ENCODE measurements at places on chromosomes 5 and 9. TPM values are rescaled to one million over a fixed set of nuclear protein-coding genes. Genes with fewer than 3 reads are reported as not detected.

The WNT8A gene
- not detected for polyA plus RNA-seq

The ARHGEF39 gene
- polyA plus RNA-seq, result not detected

The DAP gene
- 10.1 TPM for polyA plus RNA-seq

The SPINK4 gene
- polyA plus RNA-seq, result not detected

The SLC22A4 gene
- 2.4 TPM for polyA plus RNA-seq

Data from Purkinje cell (primary cell).